ENCODE measurements at places on chromosomes 7 and 10. TPM values are rescaled to one million over a fixed set of nuclear protein-coding genes. Genes with fewer than 3 reads are reported as not detected.

GRCh38 chr7:41695661-41696322 lies 7.1 kb downstream of the INHBA start:
- no peak for DNase-seq

Gene SAMD9
- 4.5 TPM for total RNA-seq

Gene OPALIN
- total RNA-seq, result not detected

DNA sequence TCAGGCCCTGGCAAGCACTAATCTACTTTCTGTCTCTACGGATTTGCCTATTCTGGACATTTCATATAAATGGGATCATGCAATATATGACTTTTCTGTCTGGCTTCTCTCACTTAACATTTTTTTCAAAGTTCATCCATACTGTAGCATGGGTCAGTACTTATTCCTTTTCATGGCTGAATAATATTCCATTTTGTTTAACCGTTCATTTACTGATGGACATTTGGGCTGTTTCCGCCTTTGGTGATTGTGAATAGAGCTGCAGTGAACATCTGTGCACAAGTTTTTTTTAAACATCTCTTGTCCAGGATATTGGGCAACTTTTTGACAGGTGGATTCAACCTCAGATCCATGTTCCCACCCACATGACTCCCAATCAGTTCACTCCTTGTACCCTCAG lies 31.0 kb downstream of the AIFM2 start:
- DNase-seq, result no peak

DNA sequence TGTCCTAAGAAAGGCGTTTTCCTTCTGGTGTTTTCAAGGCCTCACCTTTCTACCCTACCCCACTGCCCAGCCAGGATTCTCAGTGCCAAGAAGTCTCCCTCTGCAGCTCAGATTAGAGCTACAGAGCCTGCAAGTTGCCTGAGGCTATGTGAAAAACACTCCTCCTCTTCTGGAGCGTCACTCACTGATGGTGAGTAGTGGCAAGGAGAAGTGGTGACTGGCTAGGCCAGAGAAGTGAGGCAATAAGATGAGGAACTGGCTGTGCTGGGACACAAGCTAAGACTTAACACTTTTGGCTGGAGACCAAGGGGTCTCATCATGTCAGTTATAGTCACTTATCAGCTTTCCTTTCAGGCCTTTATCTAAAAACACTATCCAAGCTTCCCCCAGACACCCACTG lies 86.7 kb upstream of the PRKAR2B start:
- no peak for DNase-seq

DNA sequence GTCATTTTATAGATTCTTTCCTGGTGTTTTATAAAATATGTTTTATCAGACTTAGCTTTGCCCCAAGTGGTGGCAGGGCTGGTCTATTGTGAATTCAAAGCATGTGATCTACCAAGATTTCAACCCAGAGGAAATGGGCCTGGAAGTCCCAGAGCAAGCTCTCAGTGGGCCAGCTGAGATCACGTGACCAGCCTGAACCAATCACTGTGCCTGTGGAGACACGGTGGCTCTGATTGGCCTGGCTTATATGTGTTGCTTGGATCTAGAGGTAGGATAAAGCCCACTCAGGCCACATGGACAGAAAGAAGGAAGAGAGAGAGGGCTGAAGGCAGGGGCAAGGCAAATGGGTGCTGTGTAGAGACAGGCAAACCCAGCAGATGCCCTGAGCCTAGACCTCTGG lies 65.5 kb upstream of the GATA3 start:
- no peak for DNase-seq

DNA sequence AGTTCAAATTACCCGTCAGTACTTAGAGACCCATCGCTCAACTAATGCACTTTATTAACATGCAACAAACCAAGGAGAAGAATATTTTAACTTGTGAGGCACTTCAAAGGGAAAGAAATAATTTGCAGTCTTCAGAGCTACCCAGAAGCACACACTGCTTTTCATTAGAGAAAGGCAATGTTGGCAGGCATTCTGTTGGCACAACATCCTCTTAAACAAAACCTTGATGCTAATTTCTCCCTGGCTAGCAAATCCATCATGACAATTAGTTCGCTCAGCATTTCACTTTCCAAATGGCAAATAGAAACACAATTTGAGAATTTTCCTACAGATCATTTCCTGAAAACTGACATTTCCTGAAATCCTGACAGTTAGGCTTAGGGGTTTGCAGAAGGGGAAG lies 155.6 kb upstream of the FAM13C start:
- DNase-seq, result no peak

DNA sequence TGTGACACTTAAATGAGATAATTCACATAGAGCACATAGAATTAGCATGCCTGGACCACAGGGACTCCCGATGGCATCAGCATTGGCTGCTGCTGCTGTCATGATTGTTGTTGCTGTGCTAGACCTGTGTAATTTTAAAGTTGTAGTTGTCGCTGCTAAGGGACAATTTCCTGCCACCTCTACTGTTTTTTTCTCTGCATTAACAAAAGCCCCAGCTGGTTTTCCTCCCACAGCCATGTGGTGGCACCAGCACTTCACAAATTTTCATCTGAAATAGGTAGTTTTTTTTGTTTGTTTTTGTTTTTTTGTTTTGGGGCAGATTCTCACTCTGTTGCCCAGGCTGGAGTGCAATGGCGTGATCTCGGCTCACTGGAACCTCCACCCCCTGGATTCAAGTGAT lies 25.4 kb upstream of the PRXL2A start:
- DNase-seq, result no peak

Gene PDZD8
- 24.8 TPM for total RNA-seq

DNA sequence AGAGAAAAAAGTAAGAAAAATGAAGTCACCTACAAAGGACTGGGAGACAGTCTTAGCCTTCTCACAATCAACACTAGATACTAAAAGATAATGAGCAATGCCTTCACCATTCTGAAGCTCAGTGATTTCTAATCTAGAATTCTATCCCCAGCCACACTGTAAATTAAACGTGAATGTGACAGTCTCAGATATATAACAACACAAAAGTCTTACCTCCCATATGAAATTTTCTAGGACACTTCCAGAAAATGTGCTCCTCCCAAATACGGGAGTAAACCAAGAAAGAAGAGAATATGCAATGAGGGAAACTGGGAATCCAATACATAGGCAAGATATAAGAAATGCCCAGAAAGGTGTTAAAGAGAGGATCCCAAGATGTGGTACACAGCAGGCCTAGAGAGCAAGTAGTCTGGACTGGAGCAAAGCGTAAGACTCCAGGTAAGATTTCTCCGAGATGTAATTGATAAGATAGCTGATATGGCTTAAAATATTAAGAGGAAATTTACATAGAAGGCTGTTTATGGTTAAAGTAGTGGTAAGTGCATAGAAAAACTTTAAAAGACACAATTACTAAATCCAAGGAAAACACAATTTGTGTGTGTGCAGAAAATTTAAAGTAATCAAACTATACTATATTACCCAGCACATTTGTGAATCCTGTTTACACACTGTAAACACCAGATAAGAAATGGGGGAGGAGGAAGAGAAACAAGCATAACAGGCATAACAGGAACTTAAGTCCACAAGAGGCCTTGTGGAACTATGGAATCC lies 44.1 kb downstream of the SGMS1 start:
- DNase-seq, result no peak

Gene STEAP4
- 26.0 TPM for total RNA-seq

DNA sequence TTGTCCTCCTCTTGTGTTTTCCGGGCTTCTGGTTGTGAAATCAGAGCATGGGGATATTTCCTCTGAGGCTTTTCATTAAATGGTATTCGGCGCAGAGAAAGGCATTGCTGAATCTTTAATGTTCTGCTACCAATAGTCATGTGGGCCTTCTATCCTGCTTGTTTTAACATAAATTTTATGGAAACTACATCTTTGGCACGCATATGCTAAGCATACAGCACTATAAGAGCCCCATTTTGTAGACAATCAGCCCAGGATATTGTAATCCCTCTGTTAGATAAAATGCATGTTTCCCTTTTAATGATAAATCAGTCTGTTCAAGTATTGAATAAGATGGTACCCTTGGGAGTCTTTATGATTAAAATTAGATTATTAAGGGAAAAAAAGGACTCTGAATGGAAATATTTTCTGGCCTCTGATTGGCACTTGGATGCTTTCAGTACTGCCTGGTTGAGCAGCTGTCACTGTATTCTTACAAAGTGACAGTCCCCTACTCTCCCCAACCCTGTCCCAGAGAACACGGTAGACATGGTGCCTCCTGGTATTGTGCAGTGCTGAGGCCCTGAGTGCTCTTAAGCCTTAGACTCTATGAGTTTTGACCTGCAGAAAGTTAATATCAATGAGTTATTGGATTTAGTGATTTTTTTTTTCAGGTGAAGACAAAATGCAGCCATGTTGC lies 256.3 kb downstream of the POU6F2 start:
- no peak for DNase-seq

DNA sequence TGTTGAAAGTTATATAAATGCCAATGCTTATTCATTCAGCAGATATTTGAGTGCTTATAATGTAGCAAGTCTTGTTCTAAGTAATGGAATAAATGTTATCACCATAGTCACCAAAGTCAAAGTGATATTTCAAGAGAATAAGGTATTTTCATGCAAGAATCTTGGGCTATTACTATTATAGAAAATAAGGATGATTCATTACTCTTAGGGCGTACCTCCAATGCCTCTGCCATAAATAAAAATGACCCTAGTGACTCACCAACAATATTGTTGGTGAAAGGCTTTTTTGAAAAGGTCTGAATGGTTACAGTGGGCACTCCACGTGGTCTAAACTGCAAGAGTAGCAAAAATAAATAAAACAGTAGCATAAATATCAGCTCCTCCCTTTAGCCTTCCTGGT lies 68.4 kb downstream of the RALA start:
- DNase-seq, result no peak

GRCh38 chr7:157789094-157789493 lies 452.3 kb downstream of the DNAJB6 start:
- no peak for DNase-seq

DNA sequence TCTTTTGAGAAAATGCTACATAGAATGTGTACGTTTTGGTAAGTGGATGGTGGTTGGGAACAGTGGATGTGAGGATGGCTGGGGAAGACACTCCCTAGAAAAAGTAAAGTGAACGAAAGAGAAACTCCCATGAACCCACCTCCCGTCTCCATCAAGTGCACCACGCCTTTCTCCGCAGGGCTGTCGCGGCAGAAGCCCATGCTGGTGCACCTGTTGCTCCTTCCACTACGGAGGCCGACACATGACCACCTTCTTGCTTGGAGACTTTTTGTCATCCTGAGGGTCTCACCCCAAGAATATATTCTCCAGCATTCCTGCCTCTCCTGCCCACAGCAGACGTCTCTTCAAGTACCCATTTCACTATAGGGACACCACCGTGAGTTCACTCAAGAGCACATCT lies 630.4 kb upstream of the PFKP start:
- DNase-seq, result no peak

Gene ASAH2
- 4.5 TPM for total RNA-seq

- no peak for DNase-seq
Observed at GRCh38 chr7:35761871-35762677, 38.8 kb upstream of the SEPTIN7 start.

DNA sequence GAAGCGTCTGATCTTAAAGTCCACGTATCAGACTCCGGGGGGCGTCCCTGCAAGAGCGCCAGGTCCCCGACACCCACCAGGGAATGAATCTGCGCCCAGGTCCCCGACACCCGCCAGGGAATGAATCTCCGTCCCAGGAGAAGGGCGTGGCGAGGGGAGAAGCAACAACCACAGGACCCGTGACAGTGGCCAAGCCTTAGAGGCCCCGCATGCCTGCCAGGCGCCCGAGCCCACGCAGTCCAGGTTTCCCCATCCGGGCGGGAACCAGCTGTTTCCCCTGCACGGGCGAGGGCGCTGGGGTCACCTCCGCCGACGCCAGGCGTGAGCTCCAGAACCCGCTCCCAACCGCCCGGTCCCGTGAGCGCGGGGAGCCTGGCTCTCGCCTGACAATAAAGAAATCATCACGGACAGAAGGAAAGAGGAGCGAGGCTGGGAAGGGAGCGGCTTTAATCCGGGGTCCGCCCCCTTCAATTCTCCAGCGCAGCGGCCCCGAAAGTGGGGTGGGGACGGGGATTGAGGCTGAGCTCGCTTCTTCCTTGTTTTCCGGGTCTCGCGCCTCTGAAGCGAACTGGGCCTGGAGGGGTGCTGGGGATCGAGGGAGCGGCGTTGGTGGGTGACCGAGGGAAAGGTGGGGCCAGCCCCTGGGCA lies 29.0 kb upstream of the BMS1 start:
- no peak for DNase-seq

DNA sequence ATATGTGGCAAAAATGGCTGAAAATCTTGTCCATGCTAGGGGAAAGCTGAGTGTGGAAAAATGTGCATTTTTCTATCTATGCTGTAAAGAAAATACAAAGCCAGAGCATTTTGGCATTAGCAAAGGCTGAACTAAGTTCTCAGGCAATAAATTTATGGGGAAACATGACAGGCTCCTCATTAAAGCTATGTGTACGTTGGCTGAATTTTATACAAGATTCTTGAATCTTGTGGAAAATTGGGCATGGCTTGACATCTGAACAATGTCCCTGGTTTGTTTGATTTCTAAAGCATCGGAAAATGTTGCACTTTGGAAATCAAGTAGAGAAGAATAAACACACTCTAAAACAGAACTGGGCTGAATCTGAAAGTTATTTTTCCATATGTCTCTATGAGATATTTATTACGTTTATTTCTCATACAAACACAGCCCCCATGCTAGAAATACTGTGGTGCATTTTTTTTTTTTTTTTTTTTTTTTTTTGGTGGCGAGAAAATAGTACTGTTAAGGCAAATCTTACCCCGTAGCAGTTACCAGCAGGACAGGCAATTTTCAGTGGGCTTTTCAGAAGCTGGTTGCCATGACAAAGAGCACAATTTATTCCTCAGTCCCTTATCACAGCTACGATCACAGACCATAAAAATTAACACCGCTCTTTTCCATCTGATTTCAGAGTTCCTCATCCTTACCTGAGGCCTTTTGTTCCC lies 16.9 kb downstream of the CPA1 start:
- no peak for DNase-seq

DNA sequence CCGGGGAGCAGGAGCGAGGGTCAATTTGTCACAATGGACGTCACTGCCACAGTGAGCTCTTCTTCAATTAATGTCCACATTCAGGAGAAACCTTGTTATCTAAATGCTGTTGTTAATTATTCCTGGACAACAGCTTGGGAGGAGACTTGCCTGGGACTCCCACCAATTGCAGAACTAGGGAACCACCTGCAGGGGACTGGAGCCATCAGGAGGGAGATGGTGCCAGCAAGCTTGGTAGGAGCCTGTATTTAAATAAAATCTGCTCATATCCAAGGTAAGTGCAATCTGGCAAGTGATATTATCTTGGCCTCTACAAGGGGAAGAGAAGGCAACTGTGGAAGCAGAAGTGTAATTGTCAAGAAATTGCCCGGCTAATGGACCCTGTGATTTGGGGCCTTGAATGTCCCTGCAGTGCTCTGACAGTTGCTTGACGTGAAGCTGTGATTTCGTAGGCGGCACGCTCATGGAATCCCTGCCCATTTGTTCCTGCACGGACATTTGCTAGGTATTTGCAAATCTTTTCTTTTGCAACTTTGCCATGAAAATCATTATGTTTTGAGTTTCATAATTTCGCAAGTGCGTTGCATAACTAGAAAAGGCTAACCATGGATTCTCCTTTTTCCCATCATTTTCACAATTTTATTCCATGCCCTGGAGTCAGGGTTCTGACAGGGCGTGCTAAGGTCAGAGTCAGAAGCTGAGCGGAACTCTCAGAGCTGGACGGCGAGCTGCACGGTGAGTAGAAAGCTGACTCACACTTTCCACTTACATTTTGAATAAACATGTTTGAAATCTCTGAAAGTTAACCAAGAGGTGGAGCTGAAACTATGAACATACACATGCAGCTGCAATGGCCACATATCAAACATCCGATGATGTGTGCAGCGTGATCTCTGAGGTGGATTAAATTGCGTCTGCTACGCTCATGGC lies 84.9 kb upstream of the TCERG1L start:
- DNase-seq, result no peak

GRCh38 chr7:79774150-79774549 lies 320.7 kb upstream of the MAGI2 start:
- no peak for DNase-seq

Gene NCAPG2
- total RNA-seq, result 7.8 TPM

Measured in right cardiac atrium (tissue), 5 donors.